ENCODE measurements at places on chromosomes 11 and 22.

- no peak for DNase-seq
Measured at GRCh38 chr22:41899110-41899509, 15.8 kb downstream of the SHISA8 start.

DNA sequence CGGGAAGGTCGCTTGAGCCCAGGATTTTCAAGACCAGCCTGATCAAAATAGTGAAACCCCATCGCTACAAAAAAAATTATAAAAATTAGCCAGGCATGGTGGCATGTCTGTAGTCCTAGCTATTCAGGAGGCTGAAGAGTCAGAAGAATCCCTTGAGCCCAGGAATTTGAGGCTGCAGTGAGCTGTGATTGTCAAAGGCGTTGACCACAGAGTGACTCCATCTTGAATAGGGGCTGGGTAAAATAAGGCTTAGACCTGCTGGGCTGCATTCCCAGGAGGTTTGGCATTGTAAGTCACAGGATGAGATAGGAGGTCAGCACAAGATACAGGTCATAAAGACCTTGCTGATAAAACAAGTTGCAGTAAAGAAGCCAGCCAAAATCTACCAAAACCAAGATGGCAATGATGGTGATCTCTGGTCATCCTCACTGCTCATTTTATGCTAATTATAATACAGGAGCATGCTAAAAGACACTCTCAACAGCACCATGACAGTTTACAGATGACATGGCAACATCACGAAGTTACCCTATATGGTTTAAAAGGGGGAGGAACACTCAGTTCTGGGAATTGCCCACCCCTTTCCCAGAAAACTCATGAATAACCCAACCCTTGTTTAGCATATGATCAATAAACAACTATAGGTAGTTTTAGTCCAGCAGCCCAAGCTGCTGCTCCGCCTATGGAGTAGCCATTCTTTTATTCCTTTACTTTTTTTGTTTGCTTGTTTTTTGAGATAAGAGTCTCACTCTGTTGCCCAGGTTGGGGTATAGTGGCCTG, 2.8 kb upstream of the RDX start:
- DNase-seq: no peak

DNA sequence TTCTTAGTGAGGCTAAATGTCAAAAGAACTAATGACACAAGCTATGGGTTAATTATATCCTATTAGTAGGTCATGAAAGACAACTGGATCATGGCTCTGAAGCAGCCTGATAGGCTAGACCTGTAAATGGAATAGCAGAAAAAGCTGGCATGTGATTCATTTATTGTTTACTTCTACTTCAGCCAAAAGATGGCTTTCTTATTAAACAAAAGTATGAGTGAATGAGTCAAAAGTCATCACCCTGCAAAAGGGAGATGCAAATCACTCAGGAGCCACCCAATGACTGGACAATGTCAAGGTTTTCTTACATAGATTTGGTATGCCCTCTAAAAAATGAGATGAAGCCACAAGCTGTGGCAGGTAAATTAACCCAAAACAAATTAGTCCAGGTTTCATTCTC, 138.0 kb downstream of the TRPC6 start:
- no peak for DNase-seq

GRCh38 chr11:100691896-100692653, 5.0 kb downstream of the ARHGAP42 start:
- DNase-seq: no peak

GRCh38 chr11:12067796-12068357, 42.5 kb upstream of the MICAL2 start:
- DNase-seq: no peak

DNA sequence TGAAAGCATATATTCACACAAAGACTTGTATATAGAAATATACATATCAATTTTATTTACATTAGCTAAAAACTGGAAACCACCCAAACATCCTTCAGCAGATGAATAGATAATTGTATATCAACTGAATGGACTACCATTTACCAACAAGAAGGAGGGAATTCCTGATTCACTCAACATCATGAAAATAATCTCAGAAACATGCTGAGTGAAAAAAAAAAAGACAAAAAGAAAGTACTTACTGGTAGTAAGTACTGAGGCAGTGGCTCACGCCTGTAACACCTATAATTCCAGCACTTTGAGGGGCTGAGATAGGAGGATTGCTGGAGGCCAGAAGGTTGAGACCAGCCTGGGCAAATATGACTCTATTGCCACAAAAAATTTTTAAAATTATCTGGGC, 7.4 kb upstream of the IPO7 start:
- no peak for DNase-seq

DNA sequence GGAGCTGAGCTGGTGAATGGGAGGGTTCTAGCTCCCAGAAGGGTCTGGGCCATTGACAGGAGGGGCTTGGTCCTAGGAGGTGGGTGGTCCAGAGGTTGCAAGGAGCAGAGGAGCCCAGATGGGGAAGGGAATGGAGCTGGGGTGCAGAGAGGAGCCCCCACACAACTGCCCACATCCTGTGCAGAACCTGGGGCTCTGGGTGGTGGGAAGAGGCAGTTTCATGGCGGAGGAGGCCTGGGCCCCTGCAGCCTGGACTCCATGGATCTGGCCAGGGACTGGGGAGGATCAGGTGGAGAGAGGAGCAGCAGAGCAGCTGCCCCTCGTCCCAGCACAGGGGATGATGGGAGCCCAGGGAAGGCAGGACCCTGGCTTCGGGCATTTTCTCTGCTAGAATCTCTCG, 963 bp upstream of the ADORA2A start:
- no peak for DNase-seq

- DNase-seq: no peak
Measured at GRCh38 chr11:81772166-81772565, 961.5 kb downstream of the FAM181B start.

DNA sequence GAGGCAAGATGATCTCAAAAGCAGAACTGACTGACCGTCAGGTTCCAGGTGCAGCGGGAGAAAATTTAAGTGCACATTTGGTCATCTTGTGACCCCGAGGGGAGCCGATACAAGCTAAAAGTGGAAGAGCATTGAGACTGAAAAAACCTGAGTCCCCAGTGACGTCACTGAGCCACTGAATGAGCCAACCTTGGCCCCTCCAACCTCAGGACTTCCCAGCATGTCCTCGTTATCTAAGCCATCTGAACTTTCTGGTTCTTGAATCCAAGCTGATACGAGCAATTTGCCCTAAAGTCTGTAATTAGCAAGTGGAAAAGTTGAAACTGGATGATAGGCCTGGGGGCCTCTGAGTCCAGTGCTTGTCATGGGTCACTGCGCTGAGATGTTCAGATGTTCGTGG, 51.1 kb upstream of the ISX start:
- no peak for DNase-seq

- no peak for DNase-seq
Measured at GRCh38 chr11:19615341-19616183, 97.1 kb upstream of the NAV2 start.

GRCh38 chr11:970319-970871, 44.7 kb downstream of the AP2A2 start:
- no peak for DNase-seq

DNA sequence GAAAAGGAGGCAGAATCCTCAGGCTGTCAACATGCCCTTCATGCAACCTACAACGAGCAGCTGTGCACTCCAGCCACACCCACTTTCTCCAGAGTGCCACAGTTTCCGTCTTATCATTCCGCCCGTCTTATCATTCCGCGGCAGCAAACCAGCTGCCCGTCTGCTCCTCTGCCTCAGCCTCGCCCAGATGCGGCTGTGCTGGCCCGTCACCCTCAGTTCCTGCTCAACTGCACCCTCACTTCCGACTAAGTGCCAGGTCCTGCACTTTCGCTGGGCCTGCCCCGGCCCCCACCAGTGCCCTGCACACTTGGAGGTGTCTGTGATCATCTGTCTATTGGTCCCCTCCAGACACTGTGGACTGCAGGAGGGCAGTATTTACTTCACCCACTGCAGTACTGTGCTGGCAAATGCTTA, 43.7 kb downstream of the MICAL3 start:
- DNase-seq: peak; percentile 38

GRCh38 chr11:30431127-30431814, 108.4 kb downstream of the ARL14EP start:
- DNase-seq: no peak

- no peak for DNase-seq
Measured at GRCh38 chr11:8826139-8826786, 84.7 kb upstream of the AKIP1 start.

DNA sequence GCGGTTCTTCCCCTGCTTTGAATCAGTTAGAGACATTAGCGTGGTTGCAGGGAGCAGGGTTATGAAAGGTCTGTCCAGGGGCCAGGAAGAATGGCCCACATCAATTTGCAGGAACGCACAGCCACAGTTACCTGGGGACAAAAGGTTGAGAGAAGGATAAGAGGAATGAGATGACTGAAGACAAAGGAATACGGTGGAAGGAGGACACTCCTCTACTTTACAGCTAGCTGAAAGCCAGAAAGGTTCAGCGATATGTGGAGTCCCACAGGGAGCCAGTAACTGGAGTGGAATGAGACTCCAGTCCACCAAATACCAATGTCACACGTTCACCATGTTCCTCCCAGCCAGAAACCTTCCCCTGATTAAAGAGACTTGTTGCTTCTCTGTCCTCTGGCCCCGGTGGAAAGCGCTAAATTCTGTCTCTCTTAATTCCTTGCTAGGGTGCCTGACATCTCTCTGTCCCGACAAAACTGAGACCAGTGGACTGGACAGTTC, 10.7 kb downstream of the XNDC1N start:
- no peak for DNase-seq

DNA sequence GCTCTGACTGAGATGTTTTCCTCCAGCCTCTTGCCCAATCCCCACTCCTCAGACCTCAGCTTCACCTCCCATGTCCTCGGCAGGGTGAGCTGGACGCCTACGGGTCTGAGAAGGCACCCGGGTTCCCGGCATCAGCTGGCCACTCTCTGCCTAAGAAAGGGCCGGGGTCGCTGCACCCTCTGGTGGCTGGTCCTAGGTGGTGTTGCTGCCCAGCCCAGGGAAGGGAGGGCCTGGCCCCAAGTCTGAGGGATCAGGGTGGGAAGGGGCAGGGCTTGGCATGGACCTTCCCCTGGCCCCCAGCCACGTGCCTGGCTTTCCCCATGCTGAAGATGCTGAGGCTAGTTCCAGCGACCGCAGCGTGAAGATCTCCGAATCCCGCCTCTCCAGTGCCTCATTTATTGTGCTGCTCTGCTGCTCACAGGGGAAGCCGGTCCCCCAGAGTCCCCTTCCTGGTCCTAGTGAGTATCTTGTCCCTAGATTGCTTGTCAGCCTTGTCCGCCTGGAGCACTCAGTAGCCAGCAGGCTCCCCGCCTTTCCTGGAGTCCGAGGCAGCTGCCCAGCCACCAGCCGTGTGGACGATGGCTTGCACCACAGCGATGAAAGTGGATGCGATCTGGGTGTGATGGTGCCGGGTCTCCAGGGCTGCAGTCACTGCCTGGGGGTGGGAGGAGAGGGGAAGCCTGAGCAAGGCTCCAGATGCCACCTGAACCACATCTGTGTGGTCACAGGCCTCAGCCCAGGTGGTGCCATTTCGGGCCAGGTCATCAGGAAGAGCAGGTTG, 2.9 kb upstream of the GGT5 start:
- DNase-seq: peak; percentile 54

- DNase-seq: no peak
Measured at GRCh38 chr11:60942219-60942618, 9.8 kb downstream of the SLC15A3 start.

Measured in activated naive CD8-positive, alpha-beta T cell treated with anti-CD3 and anti-CD28 coated beads for 36 hours (primary cell).